ENCODE measurements at places on chromosomes 12 and 14. TPM values are rescaled to one million over a fixed set of nuclear protein-coding genes. Genes with fewer than 3 reads are reported as not detected.

- DNase-seq: no peak
These were observed 199.9 kb downstream of the CCDC91 start for GRCh38 chr12:28390206-28390605.

DNA sequence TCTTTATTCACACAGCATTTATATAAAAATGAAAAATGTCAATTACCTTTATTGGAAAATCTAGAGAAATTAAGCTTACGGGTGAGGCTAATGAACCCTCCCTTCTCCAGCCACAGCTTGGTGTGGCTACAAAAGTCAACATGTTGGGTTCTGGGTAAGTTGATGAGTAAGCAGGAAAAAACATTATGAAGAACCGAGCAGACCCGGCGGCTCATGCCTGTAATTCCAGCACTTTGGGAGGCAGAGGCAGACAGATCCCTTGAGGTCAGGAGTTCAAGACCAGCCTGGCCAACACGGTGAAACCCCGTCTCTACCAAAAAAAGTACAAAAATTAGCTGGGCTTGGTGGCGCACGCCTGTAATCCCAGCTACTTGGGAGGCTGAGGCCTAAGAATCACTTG, 10.9 kb downstream of the NAA25 start:
- no peak for DNase-seq

- no peak for DNase-seq
These were observed 80.2 kb downstream of the TMCC3 start for GRCh38 chr12:94570161-94570560.

GRCh38 chr12:69008520-69008919, 75.5 kb upstream of the CPM start:
- no peak for DNase-seq

- DNase-seq: no peak
These were observed 470.9 kb downstream of the VRK1 start for GRCh38 chr14:97268097-97268496.

DNA sequence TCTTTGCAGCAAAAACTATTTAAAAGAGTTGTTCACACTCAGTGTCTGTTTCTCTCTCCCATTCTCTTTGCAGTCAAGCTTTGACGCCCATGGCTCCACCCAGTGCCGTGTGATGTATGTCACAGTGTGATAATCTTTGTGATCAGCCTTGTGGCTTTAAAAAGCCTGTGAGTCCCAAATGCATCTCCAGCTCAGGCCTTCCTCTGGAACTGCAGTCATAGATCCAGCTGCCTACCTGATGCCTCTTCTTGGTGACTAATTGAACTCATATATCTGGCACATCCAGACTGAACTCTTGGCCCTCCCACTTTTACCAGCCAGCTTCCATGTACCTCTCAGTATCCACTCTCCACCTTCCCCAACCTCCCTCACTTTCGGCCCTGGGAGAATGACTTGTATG, 182.8 kb upstream of the ARHGAP5 start:
- DNase-seq: no peak

The LEMD3 gene
- 43.2 TPM for total RNA-seq

GRCh38 chr12:24909667-24910066, 39.2 kb downstream of the BCAT1 start:
- DNase-seq: no peak

DNA sequence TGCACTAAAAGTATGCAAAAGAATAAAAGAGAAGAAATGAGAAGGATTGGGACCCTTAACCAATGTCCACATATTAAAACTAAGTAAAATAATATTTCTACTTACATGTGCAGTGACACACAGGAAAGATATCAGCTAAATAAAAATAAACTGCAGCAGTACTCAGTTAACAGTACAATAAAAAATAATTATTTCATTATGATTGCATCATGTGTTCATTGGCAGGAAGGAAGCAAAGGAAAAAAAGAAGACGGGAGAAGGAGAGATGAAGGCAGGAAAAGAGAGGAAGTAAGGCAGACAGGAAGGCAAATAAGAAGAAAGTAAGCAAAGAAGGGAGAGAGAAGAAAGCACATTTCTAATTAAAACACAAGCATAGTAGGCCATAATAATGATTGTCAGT, 33.0 kb downstream of the RASSF9 start:
- DNase-seq: no peak

DNA sequence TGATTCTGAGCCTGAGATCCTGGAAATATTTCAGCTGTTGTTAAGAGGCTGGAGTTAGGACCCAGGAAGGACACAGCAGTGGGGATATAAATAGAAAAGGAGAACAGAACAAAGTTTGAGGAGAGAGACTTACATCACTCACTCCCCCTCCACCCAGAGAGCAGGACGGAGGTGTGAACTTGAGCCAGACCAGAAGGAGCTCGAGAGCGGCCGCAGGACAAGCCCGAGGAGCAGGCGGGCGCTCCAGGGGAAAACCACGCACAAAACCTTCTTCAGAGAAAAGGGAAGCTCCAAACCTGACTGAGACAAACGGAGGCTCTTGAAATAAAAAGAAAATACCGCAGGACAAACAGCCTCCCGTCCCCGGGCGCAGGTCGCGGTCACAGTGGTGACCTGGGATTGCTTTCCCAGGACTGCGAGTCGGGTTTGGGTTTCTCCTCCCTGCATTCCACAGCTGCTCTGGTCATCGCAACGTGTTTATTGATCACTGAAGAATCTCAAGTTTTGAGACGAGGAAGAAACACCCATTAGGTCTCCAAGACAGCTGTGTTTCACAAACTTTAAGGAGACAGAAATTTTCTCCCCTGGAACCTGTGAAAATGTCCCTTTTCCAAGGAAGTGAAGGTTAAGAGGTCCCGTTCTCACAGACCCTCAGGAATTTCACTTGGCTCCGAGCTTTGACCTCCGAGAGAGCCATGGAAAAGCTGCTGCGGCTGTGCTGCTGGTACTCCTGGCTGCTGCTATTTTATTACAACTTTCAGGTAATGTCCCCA, at the start of gene ADGRD1:
ADGRD1 (plus strand) TSS at position 137 of the 773 bp plus-strand sequence; CDS start at position 696, 559 bp downstream.
- DNase-seq: no peak

DNA sequence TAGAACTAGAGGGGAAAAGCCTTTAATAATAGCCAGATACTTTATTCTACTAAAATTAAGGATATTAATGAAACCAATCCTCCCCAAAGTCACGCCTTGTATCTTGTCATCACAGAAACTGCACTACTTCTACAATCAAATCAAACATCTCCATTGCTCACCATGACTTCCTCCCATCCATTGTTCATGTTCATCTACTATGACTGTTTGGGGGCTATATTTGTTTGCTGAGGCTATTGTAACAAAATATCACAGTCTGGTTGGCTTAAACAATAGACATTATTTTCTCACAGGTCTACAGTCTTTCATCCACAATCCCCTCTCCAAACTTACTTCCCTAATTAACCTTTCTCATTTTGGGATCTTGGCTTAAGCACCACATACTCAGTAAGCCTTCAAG, 193.6 kb upstream of the FSCB start:
- DNase-seq: no peak

The USP44 gene
- total RNA-seq: 0.11 TPM

The ARG2 gene
- total RNA-seq: 17.7 TPM

All from Karpas-422 (cell line).